ENCODE measurements at places on chromosomes 4 and X.

GRCh38 chr4:79050541-79050880, 111.3 kb upstream of the PAQR3 start:
- DNase-seq: no peak

GRCh38 chr4:81502564-81502963, 30.9 kb upstream of the RASGEF1B start:
- DNase-seq: no peak

- no peak for DNase-seq
Measured at GRCh38 chr4:1837069-1837468, 18.9 kb downstream of the LETM1 start.

- peak; percentile 72 for DNase-seq
Measured at GRCh38 chr4:2792711-2793585, at the start of gene SH3BP2. Gene SH3BP2 (plus strand): TSS chr4:2793085. CDS start chr4:2820618, 27,533 bp downstream.

DNA sequence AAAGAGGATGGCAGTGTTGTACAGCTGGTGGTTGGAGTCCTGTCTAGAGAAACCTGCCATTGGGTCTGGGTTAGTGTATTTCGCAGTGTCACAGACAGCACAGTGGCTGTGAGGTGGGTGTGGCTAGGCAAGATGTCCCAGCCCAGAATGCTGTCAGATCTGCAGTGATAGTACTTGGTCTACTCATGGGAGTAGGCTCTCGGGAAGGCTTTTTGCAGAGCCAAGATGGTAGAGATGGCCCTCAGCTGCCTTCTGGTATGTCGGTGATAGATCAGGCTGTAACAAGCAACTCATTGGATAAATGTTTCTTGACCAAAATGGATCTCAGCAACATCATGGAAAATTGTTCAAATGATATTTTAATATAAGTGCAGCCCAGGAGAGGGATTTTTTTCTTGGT, 84.3 kb upstream of the WDR1 start:
- no peak for DNase-seq

DNA sequence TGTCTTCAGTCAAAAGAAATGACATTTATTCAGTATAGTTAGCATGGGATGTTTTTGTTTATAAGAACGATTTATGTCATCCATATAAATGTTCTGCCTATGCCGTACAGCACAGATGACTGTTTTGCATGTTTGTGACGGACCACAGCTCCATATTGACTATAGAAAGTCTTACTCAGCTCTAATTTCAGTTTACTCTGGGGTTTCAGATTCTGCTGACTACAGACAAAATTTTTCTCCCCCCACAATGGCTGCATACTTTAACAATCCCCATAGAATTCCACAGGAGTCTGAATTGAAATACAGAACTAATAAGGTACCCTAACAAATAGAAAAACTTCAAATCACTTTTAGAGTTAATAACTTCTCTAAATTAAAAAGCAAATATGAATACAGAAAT, 191.0 kb downstream of the SCFD2 start:
- no peak for DNase-seq

GRCh38 chrX:154056770-154057241, 37.1 kb upstream of the IRAK1 start:
- DNase-seq: no peak

- DNase-seq: no peak
Measured at GRCh38 chrX:110180176-110180927, 137.5 kb downstream of the AMMECR1 start.

- no peak for DNase-seq
Measured at GRCh38 chrX:31591355-31591754, 519.5 kb upstream of the FTHL17 start.

GRCh38 chr4:181674315-181674875, 568.8 kb upstream of the TENM3 start:
- DNase-seq: no peak

- DNase-seq: no peak
Measured at GRCh38 chrX:69210581-69210980, 45.3 kb upstream of the PJA1 start.

- no peak for DNase-seq
Measured at GRCh38 chrX:37993837-37994619, 12.3 kb upstream of the SYTL5 start.

DNA sequence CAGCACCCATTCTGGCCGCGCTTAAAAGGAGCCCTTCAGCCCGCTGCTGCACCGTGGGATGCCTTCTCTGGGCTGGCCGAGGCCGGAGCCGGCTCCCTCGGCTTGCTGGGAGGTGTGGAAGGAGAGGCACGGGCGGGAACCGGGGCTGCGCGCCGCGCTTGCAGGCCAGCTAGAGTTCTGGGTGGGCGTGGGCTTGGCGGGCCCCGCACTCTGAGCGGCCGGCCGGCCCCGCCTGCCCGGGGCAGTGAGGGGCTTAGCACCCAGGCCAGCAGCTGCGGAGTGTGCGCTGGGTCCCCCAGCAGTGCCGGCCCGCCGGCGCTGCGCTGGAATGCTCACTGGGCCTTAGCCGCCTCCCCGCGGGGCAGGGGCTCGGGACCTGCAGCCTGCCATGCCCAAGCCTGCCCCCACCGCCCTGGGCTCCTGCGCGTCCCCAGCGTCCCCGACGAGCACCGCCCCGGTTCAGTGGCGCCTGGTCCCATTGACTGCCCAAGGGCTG, 111.3 kb downstream of the PCDH18 start:
- DNase-seq: no peak

GRCh38 chr4:154551872-154552686, 1.9 kb upstream of the PLRG1 start:
- peak; percentile 66 for DNase-seq

GRCh38 chr4:135564090-135564489, 1362.5 kb upstream of the PABPC4L start:
- DNase-seq: no peak

- DNase-seq: no peak
Measured at GRCh38 chrX:131072871-131073571, 14.9 kb downstream of the ARHGAP36 start.

DNA sequence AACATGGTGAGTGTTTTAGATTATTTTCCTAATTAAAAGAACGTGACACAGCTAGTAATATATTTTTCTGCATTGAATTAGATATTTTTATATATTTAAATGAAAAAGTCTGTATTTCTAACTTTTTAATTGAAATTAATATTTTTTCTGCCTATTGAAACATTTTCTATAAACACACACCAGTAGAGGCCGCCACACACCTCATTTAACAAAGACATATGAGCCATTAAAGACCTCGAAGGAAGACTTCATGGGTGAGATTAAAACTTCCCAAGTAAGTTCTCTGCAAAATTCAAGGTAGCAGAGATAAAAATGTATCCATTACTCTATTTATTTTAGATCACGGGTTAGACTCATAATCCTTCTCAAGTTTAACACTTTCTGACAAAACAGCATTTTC, 8.3 kb downstream of the SLITRK2 start:
- no peak for DNase-seq

GRCh38 chr4:184380707-184381106, 93.6 kb downstream of the IRF2 start:
- no peak for DNase-seq

DNA sequence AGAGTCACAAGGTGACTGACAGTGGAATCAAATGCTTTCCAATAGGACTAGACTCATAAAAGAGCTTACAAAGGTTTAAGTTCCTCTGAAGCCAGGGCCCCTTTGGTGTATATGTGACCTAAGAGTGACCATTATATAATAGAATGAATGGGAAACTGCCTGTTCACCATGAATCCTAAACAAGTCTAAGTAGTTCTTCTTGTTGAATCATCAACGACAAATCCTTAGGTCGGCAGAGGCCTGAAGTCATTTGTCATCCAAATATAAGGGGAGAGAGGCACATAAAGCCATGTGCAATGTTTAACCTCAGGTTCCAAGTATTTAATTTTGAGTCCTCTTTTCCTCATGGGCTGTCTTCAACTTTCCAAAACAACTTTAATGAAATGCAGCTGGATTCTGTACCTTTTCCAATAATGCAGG, 122.4 kb downstream of the RASL11B start:
- DNase-seq: no peak

DNA sequence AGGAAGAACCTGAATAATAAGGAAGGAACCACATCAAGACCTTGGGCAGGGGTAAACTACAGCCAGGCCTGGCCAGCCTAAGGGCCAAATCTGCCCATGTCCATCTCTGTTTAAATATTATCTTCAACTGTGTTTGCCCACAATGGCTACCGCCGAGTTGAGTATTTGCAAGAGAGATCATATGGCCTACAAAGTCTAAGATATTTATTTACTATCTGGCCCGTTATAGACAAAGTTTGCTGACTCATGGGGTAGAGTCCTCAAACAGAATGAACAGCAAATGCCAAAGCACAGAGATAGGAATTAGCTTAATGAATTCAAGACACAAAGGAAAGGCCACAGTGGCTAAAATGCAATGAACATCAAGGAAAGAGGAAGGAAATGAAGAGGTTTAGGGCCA, 44.8 kb downstream of the RPS6KA3 start:
- DNase-seq: no peak

- no peak for DNase-seq
Measured at GRCh38 chr4:89056953-89057398, at the start of gene FAM13A. Gene FAM13A (minus strand): TSS chr4:89057185. CDS start chr4:89056964, 221 bp downstream.

DNA sequence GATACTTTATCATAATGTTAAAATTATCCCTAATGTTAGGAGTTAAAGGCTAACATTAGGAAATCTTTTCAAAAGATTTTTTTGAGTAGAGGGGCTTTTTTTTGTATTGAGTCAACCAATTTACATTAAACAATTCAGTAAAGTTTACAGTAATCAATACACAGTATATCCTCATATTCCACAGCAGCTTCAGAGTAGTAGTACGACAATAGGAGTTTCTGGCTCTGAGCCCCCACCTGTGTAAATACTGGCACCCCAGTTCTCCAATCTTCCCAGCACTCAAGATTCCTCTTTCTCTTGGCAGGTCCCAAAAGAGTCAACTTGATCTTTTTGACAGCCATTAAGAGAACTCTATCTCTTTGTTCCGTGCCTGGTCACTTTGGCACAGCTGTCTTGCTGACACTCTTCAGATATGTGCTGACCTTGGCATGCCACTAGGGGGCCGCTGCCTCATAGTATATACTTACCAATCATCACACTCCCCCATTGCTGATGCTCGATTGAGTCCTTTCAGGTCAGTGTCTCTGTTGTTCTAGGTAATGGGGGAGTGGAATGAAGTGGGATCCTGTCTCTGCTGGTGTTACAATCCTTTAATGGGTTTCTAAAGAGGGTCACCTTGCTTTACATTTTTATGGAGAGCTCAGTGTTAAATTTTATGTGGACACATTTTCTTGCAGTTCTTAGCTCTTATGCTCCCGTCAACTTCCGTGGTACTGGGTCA, 19.5 kb upstream of the CCNI start:
- peak; percentile 73 for DNase-seq

DNA sequence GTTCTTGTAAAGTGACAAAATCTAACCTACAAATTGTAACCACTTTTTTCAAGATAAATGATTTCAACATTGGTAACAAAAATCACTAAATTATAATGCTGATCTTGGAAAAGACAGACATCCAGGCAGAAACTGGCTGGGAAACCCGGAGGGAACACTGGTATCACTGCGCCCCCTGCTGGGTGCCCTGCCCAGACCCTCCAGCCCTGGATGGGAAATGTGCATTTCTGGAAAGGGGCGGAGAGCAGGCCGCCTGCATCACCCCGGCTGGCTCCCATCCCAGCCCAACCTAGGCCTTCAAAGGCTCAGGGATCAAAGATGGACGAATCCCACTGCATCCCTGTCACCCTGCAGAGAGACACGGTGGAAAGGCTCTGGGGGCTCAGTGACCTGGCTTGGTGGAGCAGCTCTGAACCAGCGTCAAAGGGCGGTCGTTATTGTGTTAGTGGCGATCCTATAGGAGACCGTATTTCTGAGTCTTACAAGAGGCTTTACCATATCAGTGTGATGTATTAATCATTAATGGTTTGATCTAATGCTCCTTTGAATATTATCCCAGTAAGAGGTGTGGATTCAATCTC, 37.3 kb downstream of the ACOX3 start:
- DNase-seq: peak; percentile 55

DNA sequence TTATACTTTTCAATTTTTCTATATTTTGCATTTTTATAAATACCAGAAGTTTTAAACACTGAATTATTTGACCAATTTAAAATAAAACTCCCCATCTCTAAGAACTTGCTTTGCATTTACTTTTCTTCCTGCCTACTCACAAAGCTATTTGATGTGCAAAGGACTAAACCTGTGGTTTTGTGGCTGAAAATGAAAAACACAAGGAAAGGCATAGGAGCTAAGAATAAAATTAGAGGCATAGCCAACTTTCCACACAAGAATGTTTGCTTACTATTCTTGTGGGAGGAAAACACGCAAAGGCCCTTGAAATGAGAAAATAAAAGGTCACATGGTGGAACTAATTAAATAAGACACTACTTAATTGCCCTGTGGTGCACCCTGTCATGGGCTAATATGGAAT, 221.2 kb downstream of the KLHL13 start:
- DNase-seq: no peak

DNA sequence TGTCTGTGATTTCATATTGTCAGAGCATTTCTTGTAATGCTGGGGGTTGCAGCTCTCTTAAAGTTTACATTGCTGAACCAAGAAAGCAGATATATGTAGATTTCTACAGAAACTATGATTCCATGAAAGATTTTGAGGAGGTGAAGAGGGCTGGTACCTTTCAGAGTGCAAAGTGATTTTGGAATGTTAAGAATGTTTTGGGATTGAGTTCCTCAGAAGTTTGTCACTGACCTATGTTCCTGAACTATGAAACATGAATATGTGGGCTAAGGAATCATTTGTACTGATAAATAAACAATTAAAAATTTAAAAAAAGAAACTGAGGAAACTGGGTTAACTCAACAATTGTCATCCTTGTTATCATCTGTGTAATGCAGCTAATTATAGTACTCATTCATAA, 12.3 kb upstream of the CHIC2 start:
- DNase-seq: no peak

DNA sequence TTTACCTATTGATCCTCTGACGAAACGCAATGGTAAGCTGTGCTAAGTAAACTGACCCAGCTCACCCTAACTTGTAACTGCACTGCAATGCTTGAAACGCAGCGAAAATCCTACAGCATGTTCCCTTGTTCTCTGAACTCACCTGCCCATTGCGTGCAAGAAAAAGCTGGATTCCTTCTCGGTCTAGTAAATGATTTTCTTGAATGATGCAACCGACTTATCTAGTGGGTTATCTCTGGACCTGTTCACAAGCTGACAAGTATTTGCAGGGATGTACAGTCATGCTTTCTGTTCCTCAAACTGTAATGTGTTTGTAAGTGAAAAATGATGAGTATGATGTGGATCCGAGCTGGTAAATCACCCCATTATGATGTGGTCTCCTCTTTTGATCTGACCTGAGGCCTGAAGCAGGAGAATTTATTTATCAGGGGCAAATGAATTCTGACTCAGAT, 140.1 kb downstream of the BTC start:
- DNase-seq: no peak

- DNase-seq: no peak
Measured at GRCh38 chrX:66200855-66201795, 37.1 kb downstream of the HEPH start.

- DNase-seq: no peak
Measured at GRCh38 chrX:74902806-74903205, 22.4 kb downstream of the NEXMIF start.

GRCh38 chr4:25088093-25088952, 57.6 kb upstream of the LGI2 start:
- DNase-seq: peak; percentile 3

DNA sequence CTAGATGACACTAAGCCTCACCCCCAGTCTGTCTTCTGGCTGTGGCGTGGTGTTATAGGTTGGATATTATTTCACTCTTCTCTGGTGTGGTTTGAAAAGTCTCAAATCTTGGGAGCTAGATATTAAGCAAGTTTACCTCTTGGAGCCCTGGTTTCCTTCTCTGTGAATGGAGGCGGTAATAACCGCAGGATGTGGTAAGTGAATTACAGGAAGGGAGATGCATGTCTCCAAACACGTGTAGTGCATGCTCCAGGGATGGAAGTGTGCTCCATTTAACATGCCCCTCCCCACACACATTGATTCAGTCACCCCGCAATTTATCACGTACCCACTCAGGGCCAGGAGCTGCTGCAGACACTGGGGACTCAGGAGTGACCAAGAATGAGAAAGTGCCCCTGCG, 4.9 kb downstream of the ZNF275 start:
- no peak for DNase-seq
